Activated T-cell treated with anti-CD3 and anti-CD28 coated beads, Interleukin-2, amount 50 U/mL, for 1 hour (primary cell): ENCODE measurements at places on chromosomes 1 and 21.

- DNase-seq, result no peak
These were observed 8.0 kb upstream of the THEMIS2 start for GRCh38 chr1:27864264-27864895.

GRCh38 chr1:60969971-60970509, 112.3 kb upstream of the NFIA start:
- no peak for DNase-seq

DNA sequence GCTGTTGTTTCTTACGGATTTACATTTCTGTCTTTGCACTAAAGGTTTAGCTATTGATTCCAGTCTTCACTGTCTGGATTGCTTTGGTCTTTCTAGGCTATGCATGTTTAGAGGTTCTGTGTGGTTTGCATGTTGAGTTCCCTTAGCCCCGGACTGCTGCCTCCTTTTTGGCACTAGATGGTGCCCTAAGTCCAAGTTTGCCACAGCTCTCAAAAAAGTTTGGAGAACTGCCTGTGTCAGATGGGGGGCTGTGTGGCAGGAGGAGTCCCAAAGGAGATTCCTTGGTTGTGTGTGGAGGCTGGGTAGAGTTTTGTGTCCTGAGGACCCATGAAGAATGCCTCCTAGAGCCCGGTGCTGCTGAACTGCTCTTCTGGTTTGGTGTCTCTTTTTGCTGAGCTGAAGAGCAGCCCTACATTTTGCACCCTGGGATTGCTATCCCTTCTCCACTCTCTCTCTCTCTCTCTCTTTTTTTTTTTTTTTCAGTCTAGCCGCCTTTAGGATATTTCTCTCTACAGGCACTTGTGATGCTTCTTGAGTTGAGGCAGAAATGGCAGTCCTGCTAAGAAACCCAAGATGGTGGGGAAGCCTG, 74.4 kb downstream of the PTGS2 start:
- DNase-seq, result peak; percentile 23

GRCh38 chr1:74971982-74972381, 162.2 kb upstream of the LHX8 start:
- no peak for DNase-seq

GRCh38 chr1:94422115-94422820, 4.1 kb downstream of the ABCD3 start:
- DNase-seq, result no peak

DNA sequence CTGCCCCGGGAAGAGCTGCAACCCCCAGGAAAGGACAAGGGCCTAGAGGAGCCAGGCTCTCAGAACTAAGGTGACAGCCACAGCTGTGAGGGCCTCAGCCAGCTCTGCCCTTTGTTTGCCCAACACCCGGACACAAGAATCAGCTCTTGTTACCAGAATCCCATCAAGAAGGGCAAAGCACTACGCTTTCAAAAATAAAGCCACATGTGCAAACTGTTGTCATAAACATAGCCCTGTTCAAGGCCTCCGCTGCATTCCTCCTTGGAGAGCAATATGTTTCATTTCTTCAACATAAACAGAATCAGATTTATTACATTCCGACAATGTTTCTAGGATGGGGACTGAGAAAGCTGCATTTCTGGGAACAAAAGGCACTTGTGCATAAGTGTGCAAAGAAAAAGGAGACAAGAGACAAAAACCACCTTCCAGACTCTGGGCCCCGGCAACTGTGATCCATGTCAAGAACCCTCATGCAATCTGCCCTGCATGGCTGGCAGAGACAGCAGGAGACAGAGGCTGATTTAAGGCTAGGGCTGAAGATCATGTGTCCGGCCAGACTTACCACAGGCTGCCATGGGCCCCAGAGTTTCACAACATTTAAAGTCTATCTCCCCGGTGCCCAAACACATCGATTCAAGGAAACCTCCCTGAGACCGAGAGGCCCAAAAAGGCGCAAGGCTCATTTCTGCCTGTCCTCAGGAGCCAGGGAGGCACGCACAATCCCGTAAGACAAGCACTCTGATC, 71.0 kb downstream of the SSBP3 start:
- no peak for DNase-seq

DNA sequence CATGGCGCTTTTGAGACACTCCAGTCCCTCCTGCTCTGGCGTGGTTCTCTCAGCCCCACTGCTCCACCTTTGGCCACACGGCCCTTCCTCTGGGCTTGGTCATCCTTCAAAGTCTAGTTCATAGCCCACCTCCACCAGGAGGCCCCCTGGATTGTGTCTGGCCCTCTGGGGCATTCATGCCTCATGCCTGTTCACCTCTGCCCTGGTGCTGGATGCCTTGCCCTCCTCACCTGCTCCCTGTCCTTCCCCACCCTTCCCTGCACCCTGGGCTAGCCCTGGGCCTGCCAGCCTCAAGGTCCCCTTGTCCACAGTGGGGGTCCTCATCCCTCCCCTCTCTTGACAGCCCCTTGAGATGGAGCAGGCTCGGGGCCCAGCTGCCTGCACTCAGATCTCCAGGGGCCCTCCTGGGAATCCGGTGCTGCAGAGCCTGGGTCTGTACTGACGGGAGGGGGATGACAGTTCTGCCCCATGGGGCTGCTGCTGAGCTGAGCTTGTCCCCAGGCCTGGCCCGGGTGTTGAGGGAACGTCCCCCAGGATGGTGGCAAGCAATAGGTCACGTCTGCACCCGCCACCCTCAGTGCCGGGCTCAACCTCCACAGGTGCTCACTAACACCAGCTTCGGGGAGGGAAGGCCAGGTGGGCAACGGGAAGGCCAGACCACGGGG, 18.4 kb downstream of the PRXL2B start:
- no peak for DNase-seq

GRCh38 chr1:39488793-39489566, 2.5 kb upstream of the BMP8A start:
- DNase-seq, result no peak

- DNase-seq, result no peak
These were observed 72.1 kb downstream of the VPS26C start for GRCh38 chr21:37195059-37195458.

DNA sequence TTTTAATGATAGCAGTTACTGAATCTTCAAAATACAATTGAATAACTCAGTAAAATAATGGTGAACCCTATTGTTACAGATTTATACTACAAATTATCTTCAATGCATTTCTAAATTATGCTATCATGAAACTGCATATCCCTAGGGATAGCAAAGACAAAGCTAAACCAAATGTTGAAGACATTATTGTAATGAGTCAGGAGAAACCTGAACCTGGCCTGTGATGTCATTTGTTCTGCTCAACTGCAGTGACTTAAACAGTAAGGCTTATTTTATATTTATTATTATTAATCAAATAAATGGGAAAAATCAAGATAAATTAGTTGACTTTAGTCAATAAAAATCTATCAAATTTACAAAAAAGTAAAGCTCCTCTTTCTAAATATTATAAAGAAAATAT, 100.3 kb downstream of the UCHL5 start:
- no peak for DNase-seq

DNA sequence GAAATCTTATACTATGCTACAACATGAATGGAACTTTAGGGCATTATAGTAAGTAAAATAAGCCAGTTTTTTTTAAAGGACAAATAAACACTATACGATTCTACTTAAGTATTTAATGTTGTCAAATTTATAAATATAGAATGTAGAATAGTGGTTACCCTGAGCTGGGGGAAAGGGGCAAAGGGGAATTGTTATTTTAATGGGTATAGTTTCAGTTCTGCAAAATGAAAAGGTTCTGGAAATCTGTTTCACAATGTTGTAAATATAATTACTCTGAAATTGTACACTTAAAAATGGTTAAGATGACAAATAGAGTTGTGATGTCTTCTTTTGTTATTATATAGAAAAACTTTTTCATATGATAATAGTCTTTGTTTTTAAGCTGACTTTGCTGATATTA, 366.3 kb downstream of the MRPL39 start:
- DNase-seq, result no peak

- no peak for DNase-seq
These were observed 2.5 kb upstream of the ZBTB8A start for GRCh38 chr1:32536764-32537163.

- DNase-seq, result no peak
These were observed 497 bp downstream of the ID3 start for GRCh38 chr1:23558872-23559135.

DNA sequence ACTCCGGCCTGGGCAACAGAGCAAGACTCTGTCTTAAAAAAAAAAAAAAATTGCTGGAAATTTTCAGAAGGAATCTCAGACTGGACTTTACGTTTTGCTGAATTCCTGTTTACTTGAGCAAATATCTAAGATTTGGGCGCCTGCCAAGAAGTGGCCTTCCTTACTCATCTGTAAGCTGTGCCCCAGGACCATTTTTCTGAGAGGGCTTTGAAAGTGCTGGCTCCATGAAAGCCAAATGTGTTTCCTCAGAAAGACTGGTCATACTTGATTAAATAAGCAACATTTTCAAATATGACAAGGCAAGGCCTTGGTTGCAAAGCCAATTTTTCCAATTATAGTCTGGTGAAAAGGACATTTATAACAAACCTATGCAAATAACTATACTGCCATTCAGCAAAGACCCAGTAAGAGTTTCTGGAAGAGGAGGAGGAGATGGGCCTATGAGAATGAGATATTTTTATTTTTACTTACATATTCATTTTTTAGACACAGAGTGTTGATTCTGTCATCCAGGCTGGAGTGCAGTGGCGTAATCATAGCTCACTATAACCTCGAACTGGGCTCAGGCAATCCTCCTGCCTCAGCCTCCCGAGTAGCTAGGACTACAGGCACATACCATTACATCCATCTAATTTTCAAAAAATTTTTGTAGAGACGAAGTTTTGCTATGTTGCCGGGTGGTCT, 56.3 kb upstream of the HTR1D start:
- no peak for DNase-seq

- DNase-seq, result no peak
These were observed 104.6 kb downstream of the NEGR1 start for GRCh38 chr1:72177711-72178110.

DNA sequence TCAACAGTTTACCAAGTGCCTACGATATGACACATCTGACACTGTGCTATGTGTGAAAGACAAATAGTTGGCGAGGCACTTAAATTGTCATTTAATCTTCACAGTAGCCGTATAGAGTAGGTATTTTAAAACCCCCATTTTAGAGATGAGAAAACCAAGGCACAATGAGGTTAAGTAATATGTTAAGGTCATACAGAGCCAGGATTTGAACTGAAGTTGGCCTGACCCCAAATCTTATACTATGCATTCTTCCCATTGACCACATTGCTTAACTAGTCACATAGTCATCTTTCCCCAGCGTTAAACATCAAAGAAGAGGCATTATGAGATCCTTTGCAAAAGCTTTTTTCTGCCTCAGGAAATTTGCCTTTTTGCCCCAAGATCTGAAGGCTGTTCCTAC, 3.9 kb downstream of the INKA2 start:
- DNase-seq, result no peak

GRCh38 chr1:12165342-12165741, 1.4 kb upstream of the TNFRSF1B start:
- DNase-seq, result no peak

GRCh38 chr1:183048087-183049085, 25.2 kb downstream of the LAMC1 start:
- no peak for DNase-seq

DNA sequence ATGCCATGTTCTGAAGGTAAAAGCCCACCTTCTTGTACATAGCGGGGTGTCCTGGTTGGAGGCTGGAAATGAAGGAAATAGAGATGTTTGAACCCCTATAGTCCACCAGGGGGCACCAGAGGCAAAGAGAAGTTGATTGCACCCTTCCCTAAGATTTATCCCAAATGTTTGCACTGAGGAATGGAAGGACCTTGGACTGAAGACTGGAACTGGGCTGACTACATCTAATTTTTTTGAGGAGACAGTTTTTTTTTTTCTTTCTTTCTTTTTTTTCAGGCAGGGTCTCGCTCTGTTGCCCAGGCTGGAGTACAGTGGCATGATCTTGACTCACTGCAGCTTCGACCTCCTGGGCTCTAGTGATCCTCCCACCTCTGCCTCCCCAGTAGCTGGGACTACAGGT, 55.3 kb upstream of the EIF4G3 start:
- DNase-seq, result no peak

DNA sequence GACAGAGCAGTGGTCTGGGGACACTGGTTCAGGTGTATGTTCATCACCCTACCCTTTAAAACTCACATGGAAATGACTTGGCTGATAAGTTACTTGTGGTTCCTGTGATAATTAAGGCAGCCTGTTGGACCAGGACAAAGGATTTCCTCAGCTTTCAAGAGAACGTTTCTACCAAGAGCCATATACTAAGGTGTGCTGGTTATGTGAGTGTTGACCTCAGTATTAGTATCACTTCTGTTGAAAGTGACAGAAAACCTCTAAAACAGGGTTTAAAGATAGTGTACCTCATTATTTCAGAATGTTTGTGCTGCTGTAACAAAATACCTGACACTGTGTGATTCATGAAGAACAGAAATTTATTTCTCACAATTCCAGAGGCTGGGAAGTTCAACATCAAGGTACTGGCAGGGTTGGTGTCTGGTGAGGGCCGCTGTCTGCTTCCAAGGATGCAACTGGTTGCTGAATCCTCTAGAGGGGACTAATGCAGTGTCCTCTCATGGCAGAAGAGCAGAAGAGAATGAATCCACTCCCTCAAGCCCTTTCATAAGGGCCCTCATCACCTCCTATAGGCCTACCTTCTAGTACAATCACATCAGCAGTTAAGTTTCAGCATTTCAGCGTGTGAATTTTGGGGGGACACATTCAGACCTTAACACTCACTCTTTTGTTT, 54.9 kb downstream of the UCK2 start:
- DNase-seq, result no peak

- no peak for DNase-seq
These were observed 86.0 kb downstream of the EPHB2 start for GRCh38 chr1:22796642-22797041.

- DNase-seq, result no peak
These were observed 275.2 kb upstream of the DPYD start for GRCh38 chr1:98196012-98196411.

DNA sequence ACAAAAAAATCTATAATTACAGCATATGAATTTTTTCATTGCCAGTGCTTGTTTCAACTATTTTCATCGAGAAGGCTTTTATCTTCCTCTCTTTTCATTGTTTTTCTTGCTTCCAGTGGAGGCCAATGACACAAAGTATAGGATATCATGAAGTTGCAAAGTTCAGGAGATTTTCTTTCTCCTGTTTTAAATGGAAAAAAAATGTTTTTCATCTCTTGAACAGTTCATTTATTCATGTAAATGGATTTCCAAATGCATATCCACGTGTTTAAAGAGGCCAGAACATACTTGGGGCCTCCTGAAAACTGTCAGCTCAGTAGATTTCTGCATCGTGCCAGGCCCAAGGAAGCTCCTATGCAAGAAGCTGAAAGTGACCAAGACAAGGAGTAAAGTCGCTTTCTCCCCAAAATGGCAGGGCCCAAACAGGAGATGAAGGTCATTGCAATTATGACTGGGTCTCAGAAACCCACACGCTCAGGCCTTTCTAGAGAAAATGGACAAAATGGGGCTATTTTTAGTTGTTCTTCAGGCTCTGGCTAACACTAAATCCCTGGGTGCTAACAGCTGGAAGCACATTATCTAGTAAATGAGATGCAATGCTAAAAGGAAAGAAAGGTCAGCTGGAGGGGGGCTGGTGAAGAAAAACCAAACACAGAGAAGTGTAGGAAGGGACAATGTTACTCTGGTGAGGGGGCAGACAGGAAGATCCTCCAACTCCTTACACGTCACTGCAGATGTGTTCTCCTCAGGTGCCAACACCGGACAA, 136.9 kb upstream of the C8B start:
- no peak for DNase-seq
